Dermis blood vessel endothelial cell (primary cell): ENCODE measurements at places on chromosomes 7 and 10. TPM values are rescaled to one million over a fixed set of nuclear protein-coding genes. Genes with fewer than 3 reads are reported as not detected.

DNA sequence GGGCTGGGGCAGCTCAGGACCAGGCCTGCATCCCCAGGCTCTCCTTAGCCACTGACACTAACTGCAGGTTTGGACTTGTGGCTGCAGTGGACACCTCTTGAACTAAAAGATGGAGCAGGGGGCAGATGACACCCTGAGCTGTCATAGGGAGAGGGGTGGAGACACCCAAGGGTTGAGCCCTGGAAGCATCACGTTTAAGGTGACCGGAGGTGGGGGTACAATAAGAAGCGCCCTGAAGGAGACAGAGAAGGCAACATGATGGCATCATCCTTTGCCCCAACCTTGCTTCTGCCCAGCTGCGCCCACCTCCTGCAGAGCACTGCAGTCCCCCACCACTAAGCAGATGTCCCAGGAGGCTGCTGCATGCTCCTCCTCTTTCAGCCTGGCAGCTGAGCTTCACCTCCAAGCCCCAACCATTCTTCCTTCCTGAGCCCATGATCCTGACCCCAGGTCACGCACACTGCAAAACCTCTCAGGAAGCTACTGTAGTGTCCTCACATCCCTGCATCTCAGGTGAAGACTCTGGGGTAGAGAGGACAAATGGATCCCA, 25.5 kb downstream of the OGDHL start:
- DNase-seq = no peak

DNA sequence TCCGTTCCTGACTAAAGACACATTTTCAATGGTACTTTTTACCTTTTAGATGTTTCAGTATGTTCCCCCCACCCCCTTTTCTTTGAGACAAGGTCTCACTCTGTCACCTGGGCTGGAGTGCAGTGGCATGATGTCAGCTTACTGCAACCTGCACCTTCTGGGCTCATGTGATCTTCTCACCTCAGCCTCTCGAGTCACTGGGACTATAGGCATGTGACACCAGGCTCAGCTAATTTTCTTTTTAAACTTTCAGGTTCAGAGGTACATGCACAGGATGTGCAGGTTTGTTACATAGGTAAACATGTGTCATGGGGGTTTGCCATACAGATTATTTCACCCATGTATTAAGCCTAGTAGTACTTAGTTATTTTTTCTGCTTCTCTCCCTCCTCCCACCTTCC, 99.3 kb upstream of the RPA3 start:
- no peak for DNase-seq

DNA sequence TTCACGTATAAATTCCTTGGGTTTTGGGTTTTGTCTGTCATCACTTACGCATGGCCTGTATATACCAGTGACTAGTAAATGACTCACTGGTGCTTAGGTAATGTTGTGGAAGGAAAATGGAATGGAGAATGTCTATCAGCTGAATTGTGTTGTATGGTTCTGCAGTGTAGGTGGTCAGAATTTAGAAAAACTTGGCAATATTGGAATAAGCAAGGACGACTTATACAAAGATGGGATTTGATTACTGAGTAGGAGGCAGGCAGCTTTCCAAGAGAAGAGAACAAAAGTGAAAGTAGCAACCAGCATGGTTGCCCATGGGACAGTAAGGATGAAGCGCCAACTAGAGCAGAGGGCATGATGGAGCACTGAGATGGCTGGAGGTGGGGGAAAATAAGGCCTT, 168.6 kb upstream of the CSTF2T start:
- no peak for DNase-seq

DNA sequence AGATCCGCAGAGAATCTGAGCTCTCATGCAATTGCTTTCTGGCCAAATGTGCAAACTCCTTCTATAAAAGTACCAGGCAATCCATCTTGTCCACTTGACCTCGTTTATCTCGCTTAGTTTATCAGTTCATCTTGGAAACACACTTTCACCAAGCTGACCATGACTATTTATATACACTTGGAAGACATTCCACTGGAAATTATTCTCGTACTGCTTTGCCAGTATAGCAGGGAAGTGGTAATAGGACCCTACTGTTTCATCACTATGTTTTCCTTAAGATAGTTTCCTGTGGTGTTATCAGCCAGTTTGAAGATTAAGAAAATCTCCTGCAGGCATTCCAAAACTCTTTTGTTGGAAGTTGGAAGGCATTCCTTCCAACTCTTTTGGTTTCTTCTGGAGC, 115.3 kb upstream of the FAM171A1 start:
- DNase-seq = no peak

GRCh38 chr10:62019685-62020359, 118.3 kb downstream of the ARID5B start:
- peak; percentile 57 for DNase-seq

GRCh38 chr10:8060010-8060703, 5.7 kb downstream of the GATA3 start:
- DNase-seq = peak; percentile 38

DNA sequence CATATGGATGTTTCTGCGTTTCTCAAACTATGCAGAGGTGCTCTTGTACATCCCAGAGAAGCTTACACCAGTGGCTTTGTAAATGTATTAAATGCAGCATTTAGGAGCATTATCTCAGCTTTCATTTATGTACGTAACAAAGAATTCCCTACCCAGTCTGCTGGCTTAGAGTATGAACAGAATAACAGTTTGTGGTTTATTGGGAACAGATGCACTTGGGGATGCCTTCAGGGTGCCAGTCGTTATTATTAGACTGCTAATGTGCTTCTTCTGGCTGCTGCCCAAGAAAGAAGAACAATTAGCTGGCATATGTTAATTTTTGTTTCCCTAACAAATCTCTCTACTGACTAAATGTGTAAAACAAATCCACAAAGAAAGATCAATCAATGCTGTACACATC, 241.9 kb downstream of the FOXP2 start:
- DNase-seq = no peak

GRCh38 chr7:31145339-31145738, 93.2 kb downstream of the ADCYAP1R1 start:
- DNase-seq = no peak

- DNase-seq = no peak
Measured at GRCh38 chr7:50372923-50373322, 68.4 kb downstream of the IKZF1 start.

- DNase-seq = no peak
Measured at GRCh38 chr10:69269761-69270160, 8.5 kb upstream of the HK1 start.

DNA sequence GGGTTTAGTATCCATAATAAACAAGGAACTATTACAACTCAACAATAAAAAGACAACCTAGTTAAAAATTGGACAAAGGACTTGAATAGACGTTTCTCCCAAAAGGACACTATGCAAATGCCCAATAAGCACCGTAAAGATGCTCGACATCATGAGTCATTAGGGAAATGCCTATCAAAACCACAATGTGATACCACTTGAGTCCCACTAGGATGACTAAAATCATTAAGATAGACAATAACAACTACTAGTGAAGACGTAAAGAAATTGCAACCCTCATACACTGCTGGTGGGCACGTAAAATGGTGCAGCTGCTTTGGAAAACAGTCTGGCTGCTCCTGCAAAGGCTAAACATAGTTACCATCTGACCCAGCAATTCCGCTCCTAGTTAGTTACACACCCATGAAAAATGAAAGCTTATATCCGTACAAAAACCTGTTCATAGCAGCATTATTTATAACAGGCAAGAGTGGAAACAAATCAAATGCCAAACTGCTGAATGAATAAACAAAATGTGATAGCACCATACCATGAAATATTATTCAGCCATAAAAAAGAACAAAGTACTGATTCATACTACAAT, 17.3 kb downstream of the CCDC3 start:
- no peak for DNase-seq

DNA sequence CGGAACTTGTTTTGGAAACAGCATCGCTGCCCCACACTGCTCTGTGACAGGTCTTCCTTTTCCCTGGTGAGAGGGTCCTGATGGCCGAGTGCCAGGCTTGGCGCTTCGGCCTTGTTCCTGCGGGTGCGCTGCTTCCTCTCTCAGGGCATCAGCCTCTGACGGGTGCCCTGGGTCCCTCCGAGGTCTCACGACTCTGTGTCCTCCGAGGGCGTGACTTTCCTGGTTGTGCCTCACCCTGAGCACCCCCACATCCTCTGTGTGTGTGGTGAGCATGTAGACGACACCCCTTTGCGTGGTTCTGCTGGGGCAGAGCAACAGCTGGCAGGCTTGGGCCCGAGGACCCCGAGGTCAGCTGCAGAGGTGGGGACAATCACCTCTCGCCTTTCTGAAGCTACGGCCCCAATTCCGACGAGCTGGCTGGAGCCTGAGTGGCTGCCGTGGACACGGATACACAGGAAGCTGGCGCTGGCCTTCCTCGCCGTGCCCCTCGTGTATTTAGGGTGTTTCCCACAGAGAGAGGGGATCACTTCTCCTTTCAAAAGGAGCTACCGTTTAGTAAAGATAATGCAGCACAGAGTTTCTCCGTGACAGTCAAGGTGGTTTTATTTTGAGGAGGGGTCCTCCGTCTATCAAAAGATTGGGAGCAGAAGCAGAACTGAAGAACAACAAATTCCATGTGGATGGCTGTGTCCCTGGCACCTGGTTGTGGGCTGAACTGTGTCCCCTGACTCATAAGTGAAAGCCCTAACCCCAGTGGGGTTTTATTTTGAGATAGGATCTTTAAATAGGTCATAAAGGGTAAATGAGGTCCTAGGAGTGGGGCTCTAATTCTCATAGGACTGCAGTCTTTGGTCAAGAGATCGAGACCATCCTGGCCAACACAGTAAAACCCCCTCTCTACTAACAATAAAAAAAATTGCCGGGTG, 36.2 kb upstream of the PITRM1 start:
- no peak for DNase-seq

DNA sequence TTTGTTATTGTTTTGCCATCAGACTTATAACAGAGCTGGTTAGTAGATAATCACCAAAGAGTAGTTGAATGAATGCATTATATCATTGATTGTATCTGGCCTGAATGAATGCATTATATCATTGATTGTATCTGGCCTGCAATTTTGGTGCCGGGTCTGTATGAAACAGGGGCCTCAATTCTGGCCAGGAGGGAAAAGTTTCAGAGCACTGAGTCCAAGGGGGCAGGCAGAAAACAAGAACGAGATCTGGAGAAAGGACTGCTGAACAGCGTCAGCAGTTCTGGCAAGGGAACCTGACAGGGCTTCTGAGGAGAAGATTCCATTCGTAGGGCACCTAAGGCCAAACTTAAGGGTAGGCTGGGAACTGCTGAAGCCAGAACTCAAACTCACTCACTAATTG, 128.0 kb downstream of the SEMA3C start:
- DNase-seq = no peak

GRCh38 chr10:73357166-73357565, 1.5 kb downstream of the CFAP70 start:
- no peak for DNase-seq

GRCh38 chr10:32409741-32410140, 36.2 kb upstream of the CCDC7 start:
- no peak for DNase-seq

DNA sequence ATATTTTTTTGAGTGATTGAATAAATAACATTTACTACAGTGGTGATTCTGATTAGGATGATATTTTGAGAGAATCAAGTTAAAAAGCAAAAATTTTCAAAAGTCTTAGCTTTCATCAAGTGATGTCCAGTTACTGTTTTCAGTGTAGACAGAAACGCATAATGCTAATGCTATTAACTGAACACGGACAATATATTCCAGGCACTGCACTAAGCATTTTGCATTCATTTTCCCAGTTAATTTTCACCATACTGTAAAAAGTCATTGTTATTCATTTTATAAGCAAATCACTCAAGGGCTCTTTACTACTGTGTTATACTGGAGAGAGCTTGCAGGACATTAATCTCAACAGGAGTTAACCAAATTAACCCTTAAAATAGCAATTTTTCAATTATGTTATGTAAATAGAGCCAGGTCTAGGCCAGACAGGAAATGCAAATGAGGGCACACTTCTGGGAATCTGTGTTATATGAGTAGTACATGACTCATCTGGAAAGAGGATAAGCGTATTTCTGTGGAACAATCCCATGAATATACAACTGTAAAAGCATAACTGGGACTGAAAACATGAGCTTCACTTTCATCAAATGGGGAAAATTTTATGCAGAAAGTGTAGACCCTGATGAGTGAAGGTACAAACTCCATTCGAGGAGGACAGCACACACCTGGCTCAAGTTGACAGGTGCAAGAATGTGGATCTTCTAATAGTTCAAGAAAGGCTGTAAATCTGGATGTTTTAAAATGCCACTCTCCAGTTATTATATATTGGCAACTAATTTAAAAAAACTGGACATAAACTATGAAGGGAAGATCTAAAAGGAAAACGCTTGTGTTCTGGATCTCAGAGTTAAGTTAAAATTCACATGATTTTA, 75.4 kb downstream of the ANK3 start:
- DNase-seq = peak; percentile 88

GRCh38 chr10:100827819-100828737, 82.7 kb downstream of the PAX2 start:
- DNase-seq = peak; percentile 7

GRCh38 chr7:54846273-54846672, 87.3 kb upstream of the SEC61G start:
- no peak for DNase-seq

DNA sequence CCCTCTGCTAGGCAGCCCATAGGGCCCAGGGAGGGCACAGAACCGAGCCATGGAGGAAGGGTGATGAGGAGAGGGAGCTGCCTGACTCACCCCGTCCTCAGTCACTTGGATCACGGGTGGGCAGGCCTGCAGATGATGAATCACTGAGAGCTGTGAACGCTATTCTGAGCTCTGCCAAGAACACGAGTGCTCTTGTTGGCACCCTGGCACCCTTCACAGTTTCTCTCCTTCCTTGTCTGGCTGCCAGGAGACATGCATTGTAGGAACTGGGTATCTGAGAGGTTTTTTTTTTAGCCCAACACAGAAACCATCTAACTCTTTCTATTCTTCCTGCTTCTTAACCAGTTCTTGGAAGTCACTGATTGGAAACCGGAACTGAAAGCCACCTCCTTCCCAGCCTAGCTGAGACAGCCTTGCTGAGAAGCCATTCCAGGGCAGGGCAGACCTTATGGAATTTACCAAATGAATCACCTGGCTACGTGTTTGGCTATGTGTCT, 82.1 kb downstream of the SLC37A3 start:
- peak; percentile 25 for DNase-seq

ATP6V1F gene
- total RNA-seq = 86.5 and 93.1 TPM in 2 replicates

TECPR1 gene
- total RNA-seq = 66.2 and 105 TPM in 2 replicates

TMEM213 gene
- total RNA-seq = not detected in 2 replicates

PLEKHA1 gene
- 44.5 and 52.1 TPM in 2 replicates for total RNA-seq

NPSR1 gene
- total RNA-seq = not detected in 2 replicates

AKR1C1 gene
- total RNA-seq = 52.4 and 74.0 TPM in 2 replicates

TPST1 gene
- total RNA-seq = 38.5 and 42.5 TPM in 2 replicates

GPR26 gene
- total RNA-seq = not detected in 2 replicates

SPDYE2B gene
- total RNA-seq = not detected in 2 replicates

CFTR gene
- total RNA-seq = not detected in 2 replicates

TSPAN33 gene
- total RNA-seq = 0.19 TPM in 1 of 2 replicates, not detected in the other

ITIH5 gene
- total RNA-seq = 0.51 and 0.65 TPM in 2 replicates

LAMB1 gene
- 485 and 583 TPM in 2 replicates for total RNA-seq
